ENCODE measurements at places on chromosomes 6 and 20.

- DNase-seq, result peak; percentile 5
Measured at GRCh38 chr20:8903655-8904605, 165.0 kb upstream of the PLCB4 start.

DNA sequence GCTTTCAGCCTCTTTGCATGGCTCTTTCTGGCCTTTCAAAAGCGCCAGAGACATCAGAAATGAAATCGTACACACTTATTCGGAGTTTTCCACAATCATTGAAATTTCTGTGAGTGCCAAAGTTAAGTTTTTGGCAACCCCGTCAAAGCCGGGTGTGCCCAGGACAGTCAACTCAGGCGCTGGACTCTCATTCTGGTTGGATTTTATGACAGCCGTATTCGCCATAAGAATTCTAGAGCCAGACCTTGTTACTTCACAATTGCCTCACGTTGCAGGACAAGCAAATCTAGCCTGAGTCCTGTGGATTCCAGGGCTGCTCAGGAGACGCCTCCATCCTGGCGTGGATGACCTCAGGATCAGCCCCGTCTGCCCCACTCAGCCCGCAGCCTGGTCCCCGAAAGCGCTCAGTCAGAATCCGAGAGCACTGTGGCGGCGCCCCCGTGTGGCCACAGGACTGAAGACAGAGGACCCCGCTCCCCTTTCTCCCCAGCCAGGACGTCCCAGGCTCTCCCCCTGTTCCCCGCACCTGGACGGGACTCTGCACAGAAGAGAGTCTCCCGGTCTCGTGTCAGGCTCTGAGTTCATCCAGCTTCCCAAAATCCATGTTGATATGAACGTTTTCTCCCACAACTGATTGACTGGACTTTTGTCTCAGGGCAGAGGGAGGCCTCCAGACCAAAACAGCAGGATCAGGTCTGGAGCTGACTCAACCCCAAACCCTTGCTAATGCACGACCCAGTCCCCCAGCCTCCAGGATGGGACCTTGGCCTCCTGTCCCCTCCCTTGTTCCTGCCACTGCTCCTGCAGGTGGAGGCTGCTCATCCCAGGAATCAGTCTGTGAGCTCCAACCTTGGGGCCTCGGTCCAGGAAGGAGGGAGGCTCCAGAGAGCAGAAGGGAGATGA is 38.2 kb downstream of the MICA start:
- peak; percentile 66 for DNase-seq

- peak; percentile 4 for DNase-seq
Measured at GRCh38 chr6:72721346-72721745, 99.5 kb downstream of the KCNQ5 start.

DNA sequence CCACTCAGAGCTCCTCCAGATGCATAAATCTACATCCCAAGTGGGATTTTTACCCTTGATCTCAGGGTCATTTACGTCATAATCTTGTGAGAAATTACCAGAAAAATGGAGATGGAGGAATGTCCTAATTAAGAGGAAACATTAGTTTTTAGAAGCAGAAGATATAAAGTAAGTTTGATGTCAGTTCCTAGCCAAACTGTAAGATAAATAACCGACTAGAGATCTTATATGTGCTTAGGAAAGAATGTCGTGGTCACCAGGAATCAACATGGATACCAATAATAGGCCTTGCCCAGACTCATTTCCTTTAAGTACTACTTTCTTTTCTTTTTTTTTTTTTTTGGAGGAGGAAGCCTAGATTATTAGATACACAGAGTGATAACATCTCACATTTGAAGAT is 186.9 kb downstream of the UTRN start:
- DNase-seq, result peak; percentile 44

DNA sequence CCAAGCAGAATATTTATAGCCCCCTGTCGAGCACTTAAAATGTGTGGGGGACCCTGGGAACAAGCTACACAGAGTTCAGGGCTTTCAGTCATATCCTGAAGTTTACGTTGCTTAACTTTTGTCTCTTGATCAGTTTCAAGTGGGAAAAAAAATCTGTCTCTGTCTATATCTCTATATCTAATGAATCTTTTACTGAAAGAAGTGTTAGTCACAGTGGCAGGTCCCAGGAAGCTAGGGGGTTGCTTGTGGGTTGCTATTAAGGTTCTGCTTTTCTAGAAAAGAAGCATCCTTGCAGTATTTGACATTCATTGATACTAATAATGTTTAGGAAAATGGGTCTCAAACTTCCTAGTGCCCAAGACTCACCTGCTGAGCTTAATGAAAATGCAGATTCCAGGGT is 76.7 kb upstream of the CLDN20 start:
- DNase-seq, result no peak

DNA sequence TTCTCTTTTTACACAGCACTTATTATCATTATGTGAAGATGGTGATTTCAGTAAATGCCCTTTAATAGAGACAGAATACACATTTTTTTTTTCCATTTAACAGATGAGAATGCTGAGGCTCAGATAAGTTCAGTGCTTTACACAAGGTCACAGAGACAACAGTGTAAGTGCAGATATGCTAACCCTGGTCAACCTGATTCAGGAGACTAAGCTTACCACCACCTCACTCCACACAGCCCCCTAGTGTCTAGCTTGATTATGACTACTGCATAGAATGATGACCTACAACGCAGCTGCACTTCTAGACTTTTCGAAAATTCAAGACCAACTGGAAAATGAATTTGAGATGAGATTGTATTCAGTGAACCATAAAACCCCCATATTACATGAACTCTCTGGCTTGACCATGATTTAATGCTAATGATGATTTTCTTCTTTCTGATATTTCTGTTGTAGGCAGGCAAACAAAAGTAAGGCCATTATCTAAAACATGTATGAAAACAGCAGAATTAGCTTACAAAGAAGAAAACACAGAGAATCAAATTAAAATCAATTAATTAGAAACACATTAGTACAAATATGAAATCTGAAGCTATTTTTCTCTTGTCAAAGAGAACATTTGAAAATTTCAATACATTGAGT is 212.1 kb upstream of the PHACTR1 start:
- DNase-seq, result no peak

- DNase-seq, result no peak
Measured at GRCh38 chr6:91877994-91878393, 1291.1 kb upstream of the MAP3K7 start.

- DNase-seq, result peak; percentile 55
Measured at GRCh38 chr6:139149383-139149782, 14.5 kb downstream of the HECA start.

DNA sequence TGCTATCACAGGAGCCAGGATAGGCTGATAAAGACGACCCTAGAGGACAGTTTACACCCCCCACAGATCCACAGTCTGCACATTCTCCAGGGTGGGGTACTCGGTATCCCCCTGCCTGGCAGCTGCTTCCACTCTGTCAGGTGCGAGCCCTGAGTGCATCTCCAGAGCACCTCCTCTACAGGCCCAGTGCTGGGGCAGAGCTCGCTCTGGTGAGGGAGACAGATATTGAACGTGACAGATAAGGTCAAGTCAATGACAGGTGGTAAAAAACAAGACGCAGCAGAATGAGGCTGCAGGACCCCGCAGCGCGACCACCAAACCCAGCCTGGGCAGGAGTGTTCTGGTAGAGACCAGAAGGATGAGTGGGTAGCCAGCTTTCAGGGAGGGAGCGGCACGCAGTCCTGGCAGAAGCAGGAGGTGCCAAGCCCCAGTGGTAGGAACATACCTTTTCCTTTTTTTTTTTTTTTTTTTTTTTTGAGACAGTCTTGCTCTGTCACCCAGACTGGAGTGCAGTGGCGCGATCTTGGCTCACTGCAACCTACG is 12.4 kb upstream of the MYL9 start:
- no peak for DNase-seq

DNA sequence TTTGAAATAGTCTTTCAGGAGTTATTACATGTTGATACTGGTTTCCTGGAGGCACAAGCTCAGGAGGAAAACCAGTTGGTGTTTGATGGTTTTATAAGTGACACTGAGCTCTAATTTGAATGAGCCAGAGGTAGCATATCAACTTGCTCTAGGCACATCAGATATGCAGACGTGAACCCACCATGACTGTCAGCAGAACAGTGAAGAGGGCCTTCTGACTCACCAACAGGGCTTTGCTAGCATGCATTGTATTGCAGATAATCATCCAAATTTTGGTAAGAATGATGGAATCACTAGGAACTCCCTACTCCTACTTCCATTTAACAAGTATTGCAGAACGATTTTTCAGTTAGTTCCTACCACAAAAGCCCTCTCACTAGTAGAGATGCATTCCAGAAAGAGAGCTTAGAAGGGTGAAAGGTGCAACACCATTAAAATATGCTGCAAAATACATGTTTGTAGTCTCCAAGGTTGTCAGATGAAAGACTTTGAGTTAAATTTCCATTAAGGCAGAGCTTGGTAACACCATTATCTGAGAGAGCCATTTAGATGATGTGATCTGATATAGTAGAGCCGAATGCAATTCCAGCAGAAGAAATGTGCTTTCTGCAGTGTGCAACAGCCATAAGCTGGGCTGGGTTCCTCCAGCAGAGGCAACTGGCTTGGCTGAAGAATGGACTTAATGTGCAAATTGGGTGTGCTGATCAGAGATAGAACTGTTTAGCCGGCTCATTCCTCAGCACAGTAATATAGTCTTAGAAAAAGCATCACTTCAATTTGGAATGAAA is 968.7 kb upstream of the ADGRB3 start:
- DNase-seq, result no peak

DNA sequence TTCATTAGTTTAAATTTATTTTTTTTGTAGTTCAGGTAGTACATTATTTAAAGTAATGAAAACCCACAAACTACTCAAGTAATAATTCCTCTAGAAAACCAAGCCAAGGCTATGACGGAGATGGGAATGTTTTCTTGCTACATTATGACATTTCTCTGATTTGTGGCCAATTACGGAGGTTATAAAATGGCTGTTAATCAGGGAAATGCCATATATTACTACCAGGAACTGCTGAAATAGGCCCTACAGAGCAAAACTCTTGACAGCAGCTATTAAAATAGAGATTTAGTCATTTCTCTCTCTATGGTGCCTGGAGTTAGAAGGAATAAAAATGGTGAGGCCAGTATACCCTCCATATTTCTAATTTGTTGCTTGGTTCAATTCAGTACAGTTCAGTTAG is 280.0 kb downstream of the ARHGAP18 start:
- DNase-seq, result no peak

- DNase-seq, result peak; percentile 64
Measured at GRCh38 chr20:22339091-22339881, 245.1 kb downstream of the FOXA2 start.

DNA sequence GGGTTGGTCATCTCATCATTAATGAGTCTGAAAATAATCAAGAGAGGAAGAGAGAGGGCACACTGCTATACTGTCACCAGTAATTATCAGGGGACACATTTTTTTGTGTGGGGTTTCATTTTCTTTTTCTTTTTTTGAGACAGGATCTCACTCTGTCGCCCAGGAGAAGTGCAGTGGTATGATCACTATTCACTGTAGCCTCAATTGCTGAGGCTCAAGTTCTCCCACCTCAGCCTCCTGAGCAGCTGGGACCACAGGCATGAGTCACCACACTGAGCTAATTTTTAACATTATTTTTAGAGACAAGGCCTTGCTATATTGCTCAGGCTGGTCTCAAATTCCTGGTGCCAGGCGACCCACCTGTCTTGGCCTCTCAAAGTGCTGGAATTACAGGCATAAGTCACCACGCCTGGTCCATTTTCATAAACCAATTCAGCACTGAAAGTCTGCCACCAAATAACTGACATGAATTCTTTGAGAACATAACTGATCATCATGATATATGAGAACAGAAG is 43.3 kb downstream of the EPHA7 start:
- DNase-seq, result no peak

GRCh38 chr20:48738399-48739304 is 89.1 kb downstream of the PREX1 start:
- no peak for DNase-seq

- no peak for DNase-seq
Measured at GRCh38 chr20:12535770-12536169, 473.0 kb upstream of the SPTLC3 start.

GRCh38 chr6:110688661-110689268 is 126.5 kb downstream of the CDK19 start:
- DNase-seq, result no peak

DNA sequence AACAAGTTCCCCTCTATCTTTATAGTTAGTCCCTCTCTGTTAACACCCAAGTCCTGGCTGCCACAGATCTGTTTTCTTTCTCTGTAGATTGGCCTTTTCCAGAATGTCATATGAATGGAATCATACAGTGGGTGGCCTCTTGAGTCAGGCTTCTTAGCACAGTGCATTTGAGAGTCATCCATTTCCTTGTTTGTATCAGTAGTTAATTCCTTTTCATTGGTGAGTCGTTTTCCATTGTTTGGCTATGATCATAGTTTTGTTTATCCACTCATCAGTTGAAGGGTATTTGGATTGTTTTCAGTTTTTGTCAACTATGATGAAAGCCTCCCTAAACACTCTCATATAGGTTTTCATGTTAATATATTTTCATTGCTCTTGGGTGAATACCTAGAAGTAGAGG is 248.3 kb downstream of the ARID1B start:
- peak; percentile 18 for DNase-seq

DNA sequence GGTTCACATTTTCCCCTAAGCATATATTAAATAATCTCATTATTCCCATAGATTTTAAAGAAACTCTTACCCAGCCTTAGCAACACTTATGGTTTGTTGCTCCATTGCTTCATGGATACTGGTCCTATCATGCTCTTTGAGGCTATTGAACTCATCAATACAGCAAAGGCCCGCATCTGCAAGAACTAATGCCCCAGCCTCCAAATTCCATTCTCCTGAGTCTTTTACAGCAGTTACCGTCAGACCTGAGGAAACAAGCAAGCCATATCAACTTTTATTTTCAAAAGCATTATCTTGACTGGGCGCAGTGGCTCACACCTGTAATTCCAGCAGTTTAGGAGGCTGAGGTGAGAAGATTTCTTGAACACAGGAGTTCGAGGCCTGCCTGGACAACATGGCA is 37.7 kb upstream of the ASF1A start:
- no peak for DNase-seq

- no peak for DNase-seq
Measured at GRCh38 chr6:104123227-104123626, 736.5 kb downstream of the HACE1 start.

- no peak for DNase-seq
Measured at GRCh38 chr6:30127238-30128093, 8.5 kb upstream of the TRIM40 start.

DNA sequence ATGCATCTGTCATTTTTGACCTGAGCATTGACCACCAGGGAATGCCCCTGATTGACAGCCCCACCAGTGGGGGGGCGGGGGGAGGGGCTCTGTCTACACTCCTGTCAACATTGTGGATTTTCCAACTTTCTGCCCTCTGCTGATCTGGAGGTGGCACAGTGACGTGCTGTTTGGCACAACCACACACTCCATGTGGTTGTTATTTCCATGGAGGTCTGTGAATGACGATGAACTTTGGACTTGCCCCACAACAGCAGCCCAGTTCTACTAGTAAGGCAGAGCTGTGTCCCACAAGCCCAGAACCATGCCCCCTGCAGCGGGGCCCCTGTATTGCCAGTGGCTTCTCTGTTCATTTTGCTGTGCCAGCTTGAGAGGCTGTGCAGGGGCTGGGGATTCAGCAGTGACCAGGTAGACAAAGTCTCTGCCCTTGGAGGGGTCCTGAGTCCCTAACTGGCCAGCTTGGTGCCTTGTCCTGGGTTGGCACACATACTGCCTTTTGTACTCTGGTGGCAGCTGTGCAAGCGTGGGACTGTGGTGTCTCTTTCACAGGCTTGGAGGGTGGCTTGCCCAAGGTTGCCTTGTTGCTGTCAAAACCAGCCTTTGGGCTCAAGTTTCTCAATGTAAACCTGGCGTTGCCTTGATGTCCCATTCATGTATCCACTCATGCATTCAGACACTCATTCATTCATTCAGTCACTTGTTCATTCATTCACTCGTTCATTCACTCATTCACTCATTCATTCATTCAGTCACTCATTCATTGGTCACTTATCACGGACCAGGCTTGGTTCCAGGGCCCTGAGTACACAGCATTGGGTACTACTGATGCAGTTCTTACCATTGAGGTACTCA is 108.5 kb downstream of the SYCP2 start:
- no peak for DNase-seq

All from fibroblast of skin of scalp (primary cell).